CD8-positive, alpha-beta T cell (primary cell): ENCODE measurements at places on chromosomes 11 and 22.

DNA sequence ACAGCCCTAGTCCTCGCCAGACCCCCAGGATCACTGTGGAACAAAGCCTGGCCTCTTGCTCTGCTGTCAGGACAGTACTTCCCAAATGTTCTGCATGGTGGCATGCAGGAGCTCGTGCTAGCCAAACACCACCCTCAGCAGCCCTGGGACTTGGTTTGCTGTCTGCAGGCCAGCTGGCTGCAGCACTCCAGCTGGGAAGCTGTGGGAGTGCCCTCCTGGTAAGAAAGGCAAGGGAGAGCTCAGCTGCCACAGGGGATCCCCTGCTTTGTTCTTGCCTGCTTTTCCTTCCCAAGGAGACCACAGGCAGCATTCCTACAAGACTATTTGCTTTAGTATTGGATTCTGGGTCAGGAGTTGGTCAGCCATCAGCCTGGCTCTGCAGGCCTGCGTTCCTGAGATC is 27.9 kb downstream of the TCIRG1 start:
- DNase-seq, result no peak

DNA sequence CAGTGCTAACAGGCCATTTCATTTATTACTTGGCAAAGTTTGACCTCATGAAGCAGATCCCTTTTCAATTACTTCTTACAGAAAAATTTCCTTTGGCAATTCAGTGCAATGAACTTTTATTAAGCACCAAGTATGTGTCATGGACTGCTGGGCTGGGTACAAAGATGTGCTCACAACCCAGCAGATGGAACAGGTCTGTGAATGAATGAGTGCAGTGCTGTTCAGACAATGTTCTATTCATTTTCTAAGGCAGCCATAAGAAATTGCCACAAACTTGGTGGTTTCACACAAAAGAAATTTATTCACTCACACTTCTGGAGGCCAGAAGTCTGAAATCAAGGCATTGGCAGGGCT is 428.5 kb downstream of the SOX6 start:
- no peak for DNase-seq

DNA sequence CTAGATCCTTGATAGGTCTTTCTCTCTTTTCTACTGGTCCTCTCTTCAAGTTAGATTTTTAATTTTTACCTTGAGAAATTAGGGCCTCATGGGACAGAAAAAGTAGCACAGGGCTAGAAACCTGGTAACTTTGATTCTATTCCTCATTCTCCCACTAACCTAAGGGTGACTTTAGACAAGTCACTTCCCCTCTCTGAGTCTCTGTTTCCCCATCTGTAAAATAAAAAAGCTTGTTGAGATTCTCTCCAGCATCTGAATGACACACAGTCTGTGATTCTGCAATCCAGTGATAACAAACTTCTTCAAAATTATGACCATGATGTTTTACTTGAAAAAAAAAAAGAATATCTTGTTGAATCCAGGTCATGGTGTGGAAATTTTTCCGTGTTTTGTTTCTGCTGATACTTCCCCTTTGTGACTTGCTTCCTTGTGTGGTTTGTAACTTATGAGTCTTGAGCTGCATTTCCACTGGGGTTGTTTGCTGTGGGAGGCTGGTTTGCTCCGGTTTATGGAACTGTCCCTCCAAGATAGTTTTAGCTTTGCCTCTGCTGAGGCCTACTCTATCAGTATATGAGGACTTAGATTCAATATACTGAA is 9.8 kb upstream of the MPEG1 start:
- no peak for DNase-seq

GRCh38 chr11:117828611-117829368 is 4.2 kb upstream of the FXYD2 start:
- peak; percentile 92 for DNase-seq

- no peak for DNase-seq
These were observed 38.9 kb downstream of the MUC2 start for GRCh38 chr11:1113405-1114201.

DNA sequence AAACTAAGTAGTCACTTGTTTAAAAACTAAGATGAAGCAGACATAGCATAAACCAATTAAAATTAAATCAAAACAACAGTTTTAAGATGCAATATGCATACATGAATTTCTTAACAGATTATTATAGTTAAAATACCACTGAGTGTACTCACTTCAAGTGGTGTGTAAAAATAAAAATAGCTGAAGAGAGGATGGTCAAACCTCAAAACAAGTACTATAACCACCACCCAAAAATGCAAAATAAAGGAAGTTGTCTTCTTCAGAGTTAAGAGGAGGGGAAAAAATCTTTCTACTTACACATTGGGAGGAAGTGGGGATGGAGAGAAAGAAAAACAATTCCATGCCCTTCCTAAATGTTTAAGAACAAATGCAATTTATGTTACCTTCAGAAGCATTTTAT is 31.9 kb downstream of the RRAS2 start:
- DNase-seq, result no peak

- DNase-seq, result no peak
These were observed 325.3 kb upstream of the LRRC4C start for GRCh38 chr11:41784513-41785335.
